ENCODE measurements at places on chromosomes 16 and 17.

GRCh38 chr17:79478051-79478461 is 132.8 kb downstream of the RBFOX3 start:
- no peak for DNase-seq

- no peak for DNase-seq
Observed at GRCh38 chr17:44187131-44187899, 543 bp downstream of the TMUB2 start.

- DNase-seq: no peak
Observed at GRCh38 chr16:68183046-68183445, 52.9 kb downstream of the ESRP2 start.

GRCh38 chr17:38914741-38915638 is 10.4 kb upstream of the LASP1NB start:
- no peak for DNase-seq

GRCh38 chr17:50890675-50891516 is 24.7 kb upstream of the TOB1 start:
- DNase-seq: no peak

DNA sequence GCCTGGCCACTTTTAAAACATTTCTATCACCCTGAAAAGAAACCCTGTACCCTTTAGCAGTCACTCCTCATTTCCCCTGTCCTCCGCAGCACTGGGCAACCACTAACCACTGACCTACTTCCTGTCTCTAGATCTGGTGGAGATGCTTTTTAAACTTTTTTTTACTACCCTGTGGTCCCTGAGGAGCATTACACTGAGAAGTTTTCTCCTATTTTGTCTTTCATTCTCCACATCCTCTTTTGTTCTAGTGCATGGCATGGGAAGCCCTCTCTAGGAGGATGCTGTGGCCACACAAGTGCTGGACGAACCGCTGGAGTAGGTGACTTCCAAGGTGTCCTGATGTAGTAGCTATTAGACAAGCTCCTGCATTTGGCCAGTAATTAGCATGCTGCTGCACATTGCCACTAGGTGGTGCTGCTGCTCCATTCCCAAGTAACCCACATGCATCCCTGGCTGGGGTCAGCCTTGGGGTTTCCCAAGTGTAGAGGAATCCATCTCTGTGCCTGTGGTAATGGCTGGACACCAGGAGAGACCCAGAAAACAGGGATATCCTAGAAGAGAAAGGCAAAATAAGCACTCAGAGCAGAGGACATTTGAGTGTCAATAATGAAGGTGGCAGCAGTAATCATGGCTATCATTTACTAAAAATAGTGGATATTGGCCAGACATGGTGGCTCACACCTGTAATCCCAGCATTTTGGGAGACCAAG is 143.8 kb upstream of the CRHR1 start:
- peak; percentile 42 for DNase-seq

- no peak for DNase-seq
Observed at GRCh38 chr16:57741660-57742191, 6.2 kb downstream of the KATNB1 start.

DNA sequence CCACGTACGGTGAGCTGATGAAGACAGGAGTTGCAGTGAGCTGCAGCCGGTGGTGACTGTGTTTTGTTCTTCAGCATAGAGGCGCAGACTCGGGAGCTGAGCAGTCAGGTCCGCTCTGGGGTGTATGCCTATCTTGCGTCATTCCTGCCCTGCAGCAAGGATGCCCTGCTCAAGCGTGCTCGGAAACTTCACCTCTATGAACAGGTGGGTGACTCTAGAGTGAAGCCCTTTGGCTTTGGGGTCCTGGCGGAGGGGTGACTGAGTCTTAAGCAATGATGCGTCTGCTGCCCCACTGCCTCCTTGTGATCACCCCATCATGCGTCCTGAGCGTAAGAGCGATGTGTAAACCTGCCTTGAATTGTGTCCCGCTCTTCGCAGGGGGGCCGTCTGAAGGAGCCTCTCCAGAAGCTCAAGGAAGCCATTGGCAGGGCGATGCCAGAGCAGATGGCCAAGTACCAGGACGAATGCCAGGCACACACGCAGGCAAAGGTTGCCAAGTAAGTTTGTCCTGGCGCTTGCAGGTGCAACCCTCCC is 22.9 kb downstream of the UBN1 start:
- DNase-seq: no peak

GRCh38 chr17:7852919-7853690 is 1.8 kb upstream of the TMEM88 start:
- DNase-seq: no peak

DNA sequence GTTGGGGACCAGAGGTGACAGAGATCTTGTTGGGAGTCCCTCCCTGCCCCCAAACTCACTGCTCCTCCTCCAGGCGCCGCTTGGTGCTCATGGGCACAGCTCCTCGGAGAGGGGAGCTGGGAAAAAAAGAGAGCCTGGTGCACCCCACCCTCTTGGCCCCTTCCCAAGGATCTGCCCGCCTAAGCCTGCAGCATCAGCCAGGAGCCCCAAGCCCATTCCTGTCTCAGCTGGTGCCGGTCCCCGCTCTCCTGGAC is 400 bp downstream of the HCFC1R1 start:
- DNase-seq: no peak

DNA sequence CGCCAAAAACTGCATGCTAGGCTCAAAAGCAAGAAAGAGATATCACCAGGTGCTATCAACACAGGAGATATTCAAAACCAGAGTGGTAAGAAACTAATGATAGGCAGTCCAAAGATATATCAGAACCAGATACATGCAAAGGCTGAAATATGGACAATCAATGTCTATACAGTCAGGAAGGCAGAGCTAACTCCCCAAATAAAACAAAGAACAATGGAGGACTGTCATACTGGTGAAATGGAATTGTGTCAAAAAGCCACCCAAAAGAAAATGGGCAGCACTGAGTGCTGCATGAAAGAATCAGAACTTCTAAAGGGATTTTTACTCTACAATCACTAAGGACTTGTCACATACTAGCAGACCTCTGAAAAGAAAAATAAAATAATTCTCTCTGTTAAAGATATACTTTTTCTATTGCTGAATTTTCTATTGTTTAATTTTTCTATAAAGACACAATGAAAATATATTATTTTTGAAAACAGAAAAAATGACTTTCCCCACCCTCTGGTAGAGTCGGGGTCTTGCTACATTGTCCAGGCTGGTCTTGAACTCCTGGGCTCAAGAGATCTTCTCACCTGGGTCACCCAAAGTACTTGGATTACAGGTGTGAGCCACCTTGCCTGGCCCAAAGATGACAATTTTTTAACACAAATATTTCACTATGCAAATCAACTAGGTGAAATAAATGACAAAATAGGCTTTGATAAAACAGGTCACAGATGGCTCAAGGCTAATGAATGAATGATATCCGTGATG is 98.2 kb downstream of the USP32 start:
- DNase-seq: no peak

- no peak for DNase-seq
Observed at GRCh38 chr17:78485290-78486168, 91.7 kb downstream of the DNAH17 start.

- no peak for DNase-seq
Observed at GRCh38 chr17:38554430-38555350, 51.1 kb downstream of the SRCIN1 start.

Measured in stimulated activated CD8-positive, alpha-beta memory T cell treated with anti-CD3 and anti-CD28 coated beads, Interleukin-4, amount 100 ng/mL, for 4 hours (primary cell).